ENCODE measurements at places on chromosomes 3 and 15.

DNA sequence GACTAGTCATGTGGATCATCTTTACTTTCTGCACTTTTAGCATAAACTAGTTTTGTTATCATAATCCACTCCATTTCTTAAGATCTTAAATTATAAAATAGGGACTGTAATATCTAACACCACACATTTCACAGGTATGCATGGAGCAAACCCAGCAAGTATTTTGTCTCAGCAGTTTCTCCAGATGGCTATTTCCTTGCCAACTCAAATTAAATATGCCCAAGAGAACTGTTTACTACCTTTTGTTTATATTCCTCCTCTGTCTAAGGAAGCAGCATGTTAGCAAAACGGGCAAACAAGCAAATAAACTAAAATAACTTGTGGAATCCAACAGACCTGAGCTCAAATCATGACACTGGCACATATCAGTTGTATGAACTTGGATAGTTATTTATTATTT is 379.8 kb downstream of the LSAMP start:
- no peak for DNase-seq

DNA sequence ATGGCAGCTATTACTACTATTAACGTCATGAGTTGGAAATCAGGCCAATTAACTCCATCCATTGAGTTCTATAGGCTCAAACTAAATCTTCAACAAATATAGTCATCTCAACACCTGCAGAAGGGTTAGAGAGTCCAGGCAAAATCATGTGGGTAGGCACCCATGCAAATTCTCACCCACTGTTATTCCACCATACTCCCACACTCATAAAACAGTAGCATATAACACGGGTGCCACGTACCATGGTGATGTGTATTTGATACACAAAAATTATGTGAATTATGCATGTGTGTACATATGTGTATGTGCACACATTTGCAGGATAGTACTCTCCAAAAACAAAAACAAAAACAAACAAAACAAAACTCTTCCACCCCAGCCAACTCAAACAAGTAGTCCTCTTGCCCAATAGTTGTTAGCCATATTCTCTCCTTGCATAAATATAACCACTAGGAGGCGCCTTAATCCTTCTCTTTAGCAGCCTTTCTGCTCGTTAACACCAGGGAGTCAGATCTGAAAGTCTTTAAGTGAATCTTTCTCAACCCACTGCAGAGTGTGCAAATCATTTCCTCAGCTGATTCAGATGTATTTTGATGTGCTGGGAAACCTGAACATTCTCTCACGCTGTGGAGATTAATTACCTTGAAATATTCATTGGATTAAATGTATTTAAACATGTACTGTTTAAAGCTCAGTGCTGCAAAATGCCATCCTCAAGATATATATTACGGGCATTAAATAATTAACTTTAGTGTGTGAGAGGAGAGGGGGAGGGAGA is 38.0 kb upstream of the COPB2 start:
- DNase-seq: peak; percentile 82

DNA sequence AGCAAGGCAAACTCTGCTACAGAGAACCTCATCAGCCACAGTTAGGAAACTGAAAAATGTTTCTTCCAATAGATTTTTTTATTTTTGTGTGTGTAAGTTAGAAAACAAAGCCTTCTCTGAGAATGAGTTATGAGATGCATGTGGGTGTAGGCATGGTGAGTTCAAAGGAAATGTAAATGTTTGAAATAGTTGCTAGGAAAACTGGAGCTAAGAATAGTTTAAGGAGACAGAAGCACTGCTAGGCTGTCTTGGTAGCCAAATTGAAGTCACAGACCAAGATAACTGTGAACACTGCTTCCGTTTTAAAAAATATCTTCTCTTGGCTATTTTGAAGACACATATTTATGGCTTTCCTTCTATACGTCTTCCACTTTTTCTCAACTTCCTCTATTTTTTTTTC is 1501.2 kb upstream of the CADM2 start:
- no peak for DNase-seq

DNA sequence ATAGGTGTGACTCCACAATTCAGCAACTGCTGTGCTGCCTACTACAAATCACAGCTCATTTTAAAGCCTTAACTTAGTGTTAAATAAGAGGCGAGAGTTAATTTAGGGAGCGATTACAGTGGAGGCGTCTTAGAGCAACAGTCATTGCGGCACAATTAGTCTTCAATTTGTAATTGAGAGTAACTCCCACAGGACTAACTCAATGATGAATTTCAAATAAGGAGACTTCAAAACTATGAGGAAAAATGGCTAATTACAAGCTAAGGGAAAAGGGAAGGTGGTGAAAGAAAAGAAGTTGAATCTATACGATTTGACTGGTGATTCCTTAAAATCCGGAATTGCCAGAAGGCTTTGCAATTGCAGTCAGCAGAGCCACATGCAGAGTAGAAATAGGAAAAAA is 63.7 kb upstream of the FOXB1 start:
- no peak for DNase-seq

- DNase-seq: peak; percentile 40
Measured at GRCh38 chr15:70100474-70101341, 3.0 kb upstream of the TLE3 start.

- no peak for DNase-seq
Measured at GRCh38 chr3:167929968-167930367, 165.8 kb downstream of the GOLIM4 start.

DNA sequence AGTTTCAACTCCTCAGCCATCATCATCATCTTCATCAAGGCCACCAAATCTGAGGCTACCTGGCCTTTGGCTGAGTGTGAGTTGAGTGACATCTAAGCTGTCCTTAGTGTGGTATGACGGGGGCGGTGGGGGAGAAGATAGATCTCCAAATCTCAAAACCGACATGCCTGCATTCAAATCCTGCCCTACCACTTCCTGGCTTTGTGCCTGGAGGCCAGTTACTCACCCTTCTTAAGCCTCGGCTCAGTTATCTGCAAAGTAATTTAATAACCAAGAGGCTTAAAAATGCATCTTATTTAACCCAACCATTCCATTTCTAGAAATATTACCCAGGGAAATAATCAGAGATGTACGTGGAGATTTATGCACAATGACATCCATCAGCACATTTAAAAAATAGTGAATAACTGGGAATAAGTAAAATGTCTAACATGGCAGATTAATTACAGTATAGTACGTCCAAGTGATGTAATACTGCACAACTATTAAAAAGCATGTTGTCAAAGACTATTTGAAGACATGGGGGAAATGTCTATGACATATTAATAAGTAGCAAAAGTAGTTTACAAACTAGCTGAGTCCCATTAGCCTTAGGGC is 167.4 kb downstream of the NTRK3 start:
- peak; percentile 39 for DNase-seq

- DNase-seq: peak; percentile 80
Measured at GRCh38 chr3:86793786-86794185, 197.2 kb downstream of the VGLL3 start.

DNA sequence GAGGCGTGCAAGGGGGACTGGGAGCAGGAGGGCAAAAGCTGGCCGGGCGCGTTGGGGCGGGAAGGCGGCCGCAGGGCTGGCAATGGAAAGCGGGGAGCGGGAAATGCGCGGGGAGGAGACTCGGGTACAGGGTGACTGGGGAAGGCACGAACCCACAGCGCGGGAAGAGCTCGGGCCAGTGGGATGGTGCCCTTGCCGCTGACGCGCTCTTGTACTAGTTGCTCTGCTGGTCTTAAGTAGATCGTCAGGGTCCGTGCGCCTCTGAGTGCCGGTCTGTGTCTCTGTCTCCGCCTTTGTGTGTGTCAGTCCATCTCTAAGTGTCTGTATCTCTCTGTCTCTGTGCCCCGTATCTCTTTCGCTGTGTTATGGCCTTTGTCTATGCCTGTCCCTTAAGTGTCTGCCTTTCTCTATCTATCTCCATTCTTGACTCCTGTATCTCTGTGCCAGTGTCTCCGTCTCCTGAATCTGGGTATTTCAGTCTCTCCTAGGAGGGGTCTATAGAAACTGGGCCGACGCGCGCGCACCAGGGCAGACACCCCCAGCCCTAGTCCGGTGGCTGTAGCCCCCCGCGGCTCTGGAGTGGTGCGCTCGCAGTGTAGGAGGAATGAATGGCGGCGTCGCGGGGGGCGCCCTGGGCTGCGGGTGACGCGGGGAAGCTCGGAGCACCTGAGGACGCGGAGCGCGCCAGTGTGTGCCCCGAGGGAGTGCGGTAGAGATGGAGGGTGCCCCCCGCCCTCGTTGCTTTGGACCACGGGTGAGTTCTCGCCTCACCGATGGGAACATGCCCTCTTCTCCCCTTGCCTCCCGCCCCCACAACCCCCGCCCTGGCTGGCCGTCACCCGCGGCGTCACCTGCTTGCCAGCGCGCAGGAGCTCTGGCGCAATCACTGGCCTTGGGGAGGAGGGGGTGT is 756 bp upstream of the CAMK2N2 start:
- DNase-seq: peak; percentile 51

- no peak for DNase-seq
Measured at GRCh38 chr3:105728771-105729312, 140.0 kb downstream of the CBLB start.

GRCh38 chr3:122679882-122680474 is 661 bp upstream of the PARP14 start:
- no peak for DNase-seq

DNA sequence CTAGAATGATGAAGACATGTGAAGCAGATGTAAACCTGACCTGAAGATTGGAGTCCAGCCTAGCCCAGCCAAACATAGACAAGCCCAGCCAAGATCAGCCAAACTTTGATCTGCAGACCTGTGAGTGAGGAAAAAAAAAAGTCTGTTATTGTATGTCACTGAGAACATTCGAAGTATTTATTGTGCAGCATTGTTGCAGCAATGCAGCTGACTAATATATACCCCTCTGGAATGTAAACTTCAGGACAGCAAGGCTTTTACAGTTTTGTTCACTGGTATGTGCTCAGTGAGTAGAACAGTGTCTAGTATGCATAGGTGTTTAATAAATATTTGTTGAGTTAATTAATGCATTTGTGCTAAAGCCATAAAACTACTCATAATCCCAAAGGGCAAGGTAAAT is 23.4 kb downstream of the TMEM202 start:
- DNase-seq: no peak

GRCh38 chr3:40103829-40104228 is 205.7 kb upstream of the EIF1B start:
- DNase-seq: no peak

DNA sequence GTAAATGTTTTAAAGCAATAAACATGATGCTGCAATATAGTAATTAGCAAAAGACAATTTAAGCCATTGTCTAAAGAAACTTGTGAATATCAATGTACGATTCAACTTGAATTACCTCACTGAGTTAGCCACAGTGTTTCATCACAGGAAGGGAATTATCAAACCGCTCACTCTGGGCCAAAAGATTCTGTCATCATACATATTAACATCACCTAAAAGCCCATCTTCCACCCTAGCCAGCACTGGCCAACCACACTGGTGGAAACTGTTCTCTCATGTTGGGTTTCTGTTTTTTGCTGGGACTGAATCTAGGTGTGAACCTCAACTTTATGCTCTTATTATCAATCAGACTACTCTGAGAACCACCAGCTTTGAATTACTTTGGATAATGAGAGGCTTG is 497.7 kb upstream of the THBS1 start:
- peak; percentile 15 for DNase-seq

DNA sequence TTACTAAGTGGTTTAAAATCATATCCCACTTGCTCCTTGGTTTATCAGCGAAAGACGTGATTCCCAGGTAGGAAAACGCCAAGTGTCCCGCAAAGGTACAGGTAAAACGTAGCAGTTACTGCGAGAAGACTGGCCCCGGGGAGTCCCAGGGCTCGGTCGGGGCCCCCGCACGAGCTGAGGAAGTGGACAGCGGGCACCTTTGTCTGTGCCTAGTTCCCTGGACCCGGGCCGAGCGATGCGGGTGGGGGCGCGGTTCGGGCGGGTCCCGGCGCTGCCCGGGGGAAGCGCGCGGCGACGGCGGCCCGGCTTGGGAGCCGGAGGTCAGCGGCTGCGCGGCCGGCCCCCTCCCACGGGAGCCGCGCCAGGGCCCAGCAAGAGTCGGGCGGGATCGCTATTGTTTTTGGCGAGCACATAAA is 864 bp upstream of the NEO1 start:
- peak; percentile 54 for DNase-seq

DNA sequence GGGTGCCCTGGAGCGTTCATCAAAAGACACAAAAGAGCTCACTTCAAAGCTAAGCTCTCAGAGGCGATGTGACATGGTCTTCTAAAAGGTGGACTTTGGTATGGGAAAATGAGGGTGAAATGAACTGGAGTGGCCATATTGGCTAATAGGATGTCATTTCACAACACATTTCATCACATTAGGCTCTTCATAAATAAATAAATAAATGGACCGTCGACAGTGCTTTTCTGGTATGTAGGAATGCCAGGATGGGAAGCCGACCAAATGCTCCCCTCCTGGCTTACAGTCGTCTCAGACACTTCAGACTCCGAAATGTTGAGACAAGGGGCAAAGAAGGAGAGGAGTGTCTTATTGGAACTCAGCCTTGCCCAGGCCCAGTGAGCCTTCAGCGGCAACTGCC is 383.0 kb downstream of the NTRK3 start:
- peak; percentile 15 for DNase-seq

- DNase-seq: peak; percentile 70
Measured at GRCh38 chr3:152269056-152269830, 514 bp downstream of the MBNL1 start.

DNA sequence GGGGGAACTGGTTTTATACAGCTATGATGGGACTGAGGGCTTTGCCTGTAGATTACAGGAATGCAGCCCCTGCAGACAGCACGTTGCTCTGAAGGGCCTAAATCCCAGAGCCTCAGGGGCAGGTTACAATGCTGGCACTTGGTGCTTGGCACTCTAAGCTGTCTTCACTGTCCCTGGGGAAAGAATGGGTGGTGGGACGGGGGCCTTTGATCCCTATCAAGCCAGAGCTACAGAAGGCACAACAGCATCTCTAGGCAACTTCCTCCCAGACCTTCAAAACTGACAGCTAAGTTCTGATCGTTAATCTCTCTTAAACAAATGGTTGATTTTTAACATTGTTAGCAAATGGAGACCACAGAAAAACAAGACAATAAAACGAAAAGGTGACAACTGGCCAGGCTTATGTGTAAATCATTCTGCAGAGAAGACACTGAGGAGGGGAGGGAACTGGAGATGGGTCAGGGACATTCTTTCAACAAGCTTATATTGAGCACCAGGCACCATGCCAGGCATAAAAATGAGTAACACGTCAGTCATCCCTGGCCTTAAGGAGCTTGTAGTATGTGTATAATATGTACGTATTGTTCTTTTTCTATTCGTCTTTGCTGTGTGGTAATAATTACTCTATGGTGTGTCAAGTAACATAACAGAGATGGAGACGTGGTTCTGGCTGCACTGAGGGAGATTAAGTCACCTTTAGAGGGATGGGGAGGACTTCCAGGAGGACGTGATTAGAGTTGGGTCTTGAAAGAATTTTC is 49.1 kb downstream of the CA12 start:
- peak; percentile 73 for DNase-seq

GRCh38 chr3:144127700-144128099 is 156.1 kb downstream of the DIPK2A start:
- no peak for DNase-seq

All from GM03348 (cell line).